ENCODE measurements at places on chromosomes 7 and 10. TPM values are rescaled to one million over a fixed set of nuclear protein-coding genes. Genes with fewer than 3 reads are reported as not detected.

STEAP1 gene
- total RNA-seq, result 1.4 TPM

ELFN1 gene
- total RNA-seq, result 0.38 TPM

INA gene
- 0.13 TPM for total RNA-seq

GJD4 gene
- total RNA-seq, result not detected

GFRA1 gene
- total RNA-seq, result 12.0 TPM

ANKRD7 gene
- total RNA-seq, result 0.13 TPM

ACTL6B gene
- not detected for total RNA-seq

CALHM3 gene
- not detected for total RNA-seq

ACHE gene
- 1.2 TPM for total RNA-seq

NRAP gene
- not detected for total RNA-seq

HOXA5 gene
- 4.1 TPM for total RNA-seq

RBP3 gene
- total RNA-seq, result not detected

COL26A1 gene
- not detected for total RNA-seq

FAM171A1 gene
- 29.8 TPM for total RNA-seq

ELN gene
- total RNA-seq, result 6.2 TPM

PAPOLB gene
- 0.25 TPM for total RNA-seq

CTAGE8 gene
- 0.13 TPM for total RNA-seq

GSTK1 gene
- total RNA-seq, result 58.0 TPM

STEAP1B gene
- total RNA-seq, result 10.9 TPM

Measured in dermis microvascular lymphatic vessel endothelial cell (primary cell).